ENCODE measurements at places on chromosomes 12 and 14.
A peak's percentile ranks its signal among the peaks of the same experiment; 100 is the strongest.

DNA sequence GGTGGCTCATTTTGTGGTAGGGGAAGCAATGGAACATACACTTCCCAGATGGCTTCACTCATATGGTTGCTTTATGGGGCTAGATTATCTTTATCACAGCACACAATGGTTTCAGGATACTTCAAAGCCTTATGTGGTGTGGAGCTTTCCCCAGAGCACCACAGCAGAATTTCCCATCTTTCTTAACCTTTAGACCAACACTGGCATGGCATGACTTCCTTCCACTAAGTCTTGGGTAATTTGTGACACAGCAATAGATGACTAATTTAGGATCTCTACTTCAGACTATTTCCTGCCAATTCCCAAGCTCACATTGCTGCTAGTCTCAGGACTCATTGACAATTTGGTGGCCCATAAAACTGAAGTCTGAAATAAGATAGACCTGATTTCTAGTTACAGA lies 36.9 kb upstream of the DCN start:
- peak; percentile 35 for DNase-seq

DNA sequence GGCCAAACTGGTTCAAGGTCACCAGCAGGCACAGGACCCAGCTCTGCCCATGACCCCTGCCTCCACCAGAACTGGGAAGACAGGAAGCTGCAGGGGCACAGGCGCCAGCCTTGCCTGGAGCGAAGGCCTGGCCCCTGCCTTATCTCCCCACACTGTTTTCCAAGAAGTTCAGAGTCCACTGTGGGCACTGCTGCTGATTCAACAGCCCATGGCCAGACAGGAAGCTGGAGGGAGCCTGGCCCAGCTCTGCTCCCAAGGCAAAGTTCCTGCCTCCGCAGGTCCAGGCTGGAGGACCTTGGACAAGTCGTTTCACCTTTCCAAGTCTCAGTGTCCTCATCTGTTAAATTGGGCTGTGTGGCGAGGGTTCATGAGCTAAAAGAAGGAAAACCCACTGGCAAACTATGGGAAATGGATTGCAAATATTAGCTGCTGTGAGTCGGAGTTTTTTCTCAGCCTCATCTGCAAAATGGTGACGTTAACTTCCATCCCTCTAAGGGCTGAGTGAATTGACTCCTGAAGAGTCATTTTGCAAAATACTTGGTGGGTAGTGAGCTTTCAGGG lies 1.2 kb downstream of the PHETA1 start:
- DNase-seq = peak; percentile 51

DNA sequence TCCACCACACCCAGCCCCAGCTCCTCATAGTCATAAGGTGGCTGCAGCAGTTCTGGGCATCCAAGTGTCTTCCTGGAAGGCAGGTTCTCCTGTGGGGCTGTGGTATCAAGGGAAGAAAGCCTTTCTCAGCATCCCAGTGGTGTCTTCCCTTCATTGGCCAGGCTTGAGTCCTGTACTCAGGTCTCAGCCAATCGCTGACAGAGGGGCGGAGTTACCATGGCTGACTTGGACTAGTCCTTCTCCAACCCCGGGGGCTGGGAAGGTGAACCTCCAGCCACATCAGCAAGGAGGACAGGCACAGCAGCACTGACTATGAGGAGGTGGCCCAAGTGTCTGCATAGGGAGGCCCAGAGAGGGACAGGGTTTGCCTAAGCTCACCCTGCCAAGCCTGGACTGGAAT lies 64.0 kb upstream of the SLC24A4 start:
- DNase-seq = no peak

DNA sequence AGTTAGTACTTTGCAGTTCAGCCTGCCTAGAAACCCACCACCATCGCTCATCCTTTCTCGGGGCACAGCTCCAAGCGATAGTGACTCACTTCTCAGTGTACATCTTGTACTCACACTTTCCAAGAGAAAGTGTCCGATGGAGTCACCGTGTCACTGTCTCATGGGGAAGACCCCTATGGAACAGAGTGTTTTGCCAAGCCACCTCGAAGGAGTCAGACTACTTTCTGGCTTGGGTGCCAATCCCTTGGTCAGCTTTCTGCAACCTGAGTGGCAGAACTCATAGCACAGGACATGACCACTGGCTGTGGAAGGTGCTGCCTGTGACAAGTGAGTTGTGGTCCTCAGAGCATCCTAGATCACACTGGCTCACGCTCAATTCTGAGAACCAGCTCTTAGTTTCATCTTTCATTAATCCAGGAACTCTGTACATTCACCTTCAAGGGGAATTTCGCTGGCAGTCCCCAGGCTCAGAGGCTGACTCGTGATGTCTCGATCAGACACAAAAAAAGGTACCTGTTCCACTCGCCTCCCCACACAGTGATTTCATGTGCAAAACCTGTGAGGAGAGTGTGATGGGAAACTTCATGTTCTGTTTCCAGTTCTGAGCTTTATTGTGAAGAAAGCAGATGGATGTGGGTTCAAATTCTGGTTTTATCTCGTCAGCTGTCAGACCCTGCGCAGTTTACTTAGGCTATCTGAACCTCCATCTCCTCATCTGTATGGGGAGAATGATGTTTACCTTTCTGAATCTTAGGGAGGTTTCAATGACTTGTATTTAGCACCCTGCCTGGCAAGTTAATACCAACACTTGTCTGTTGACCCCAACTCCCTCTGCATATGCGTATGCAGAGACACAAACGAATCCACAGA lies 127.3 kb upstream of the CCND2 start:
- no peak for DNase-seq

GRCh38 chr14:29803045-29803444 lies 124.6 kb downstream of the PRKD1 start:
- no peak for DNase-seq

DNA sequence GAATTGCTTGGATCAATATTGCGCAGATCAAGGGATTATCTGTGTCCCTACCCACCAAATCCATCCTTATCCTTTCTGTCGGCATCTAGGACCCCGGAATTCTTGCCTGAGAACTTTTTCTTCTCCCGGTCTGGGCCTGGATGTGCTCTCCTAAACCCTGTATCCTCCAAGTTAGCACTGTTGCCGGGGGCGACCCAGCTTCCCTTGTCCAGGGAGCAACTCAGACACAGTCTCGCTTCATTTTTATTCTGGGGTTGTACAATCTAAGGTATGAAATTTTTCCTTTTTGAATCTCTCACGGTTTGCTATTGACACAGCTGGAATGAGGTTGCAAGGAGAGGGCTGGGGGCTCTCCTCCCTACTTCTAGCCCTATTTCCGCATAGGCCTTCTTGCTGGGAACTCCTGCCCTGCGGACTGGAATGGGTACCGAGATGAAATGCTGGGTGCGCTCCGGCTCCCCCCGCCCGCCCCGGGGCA lies 403 bp upstream of the PNP start:
- DNase-seq = peak; percentile 1

DNA sequence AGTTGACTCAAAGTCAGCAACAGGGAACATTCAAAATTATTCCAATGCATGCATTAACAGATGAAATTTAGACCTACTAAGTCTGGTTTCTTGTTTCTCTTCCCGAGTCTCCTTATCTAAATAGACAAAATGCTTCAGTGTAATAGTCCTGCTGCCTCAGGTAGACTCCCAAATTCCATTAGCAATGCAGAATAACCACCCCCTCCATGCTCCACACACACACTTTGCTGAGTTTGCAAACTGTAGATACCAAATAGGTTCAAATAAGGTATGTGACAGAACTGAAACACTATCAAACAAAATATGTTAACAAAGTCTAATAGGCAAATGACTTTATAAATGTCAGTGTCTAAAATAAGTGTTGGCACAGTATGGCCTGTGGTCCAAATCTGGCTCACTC lies 451.1 kb upstream of the SOX5 start:
- DNase-seq = no peak

DNA sequence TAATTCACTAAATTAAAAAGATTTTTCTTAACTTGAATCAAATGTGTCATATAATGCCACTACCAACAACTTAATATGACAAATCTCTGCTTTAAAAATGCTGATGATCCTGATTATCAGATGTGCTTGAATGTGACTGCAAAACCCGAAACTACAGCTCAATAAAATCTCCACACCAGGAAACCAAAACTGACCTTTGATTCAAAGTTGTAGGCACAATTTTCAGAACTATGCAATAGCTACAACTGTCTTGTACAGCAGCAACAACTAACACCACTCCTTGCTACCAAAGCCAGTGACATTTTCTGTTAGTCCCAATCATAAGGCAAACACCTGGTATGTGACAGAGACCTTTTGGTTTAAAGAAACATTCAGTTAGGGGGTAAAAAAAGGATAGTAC lies 147.3 kb downstream of the CEP83 start:
- DNase-seq = no peak

DNA sequence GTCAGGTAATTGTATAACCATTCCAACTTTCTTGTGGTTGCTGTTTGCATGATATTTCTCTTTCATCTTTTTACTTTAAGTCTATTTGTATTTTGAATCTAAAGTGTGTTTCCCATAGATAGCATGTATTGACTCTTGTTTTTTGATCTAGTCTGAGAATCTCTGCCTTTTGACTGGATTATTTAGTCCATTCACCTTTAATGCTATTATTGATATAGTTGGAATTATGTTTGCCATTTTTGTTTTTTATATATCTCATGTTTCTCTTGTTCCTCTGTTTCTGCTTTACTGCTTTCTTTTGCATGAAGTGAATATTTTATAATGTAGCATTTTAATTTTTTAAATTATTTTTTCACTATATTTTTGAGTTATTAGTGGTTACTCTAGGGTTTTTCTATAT lies 103.9 kb upstream of the PMCH start:
- no peak for DNase-seq

- DNase-seq = no peak
These were observed 51.3 kb downstream of the SH2B3 start for GRCh38 chr12:111457071-111457470.

Data from ACHN (cell line).